ENCODE measurements at places on chromosomes 13 and 19.

GRCh38 chr13:22024381-22024994 lies 353.6 kb downstream of the FGF9 start:
- no peak for DNase-seq

DNA sequence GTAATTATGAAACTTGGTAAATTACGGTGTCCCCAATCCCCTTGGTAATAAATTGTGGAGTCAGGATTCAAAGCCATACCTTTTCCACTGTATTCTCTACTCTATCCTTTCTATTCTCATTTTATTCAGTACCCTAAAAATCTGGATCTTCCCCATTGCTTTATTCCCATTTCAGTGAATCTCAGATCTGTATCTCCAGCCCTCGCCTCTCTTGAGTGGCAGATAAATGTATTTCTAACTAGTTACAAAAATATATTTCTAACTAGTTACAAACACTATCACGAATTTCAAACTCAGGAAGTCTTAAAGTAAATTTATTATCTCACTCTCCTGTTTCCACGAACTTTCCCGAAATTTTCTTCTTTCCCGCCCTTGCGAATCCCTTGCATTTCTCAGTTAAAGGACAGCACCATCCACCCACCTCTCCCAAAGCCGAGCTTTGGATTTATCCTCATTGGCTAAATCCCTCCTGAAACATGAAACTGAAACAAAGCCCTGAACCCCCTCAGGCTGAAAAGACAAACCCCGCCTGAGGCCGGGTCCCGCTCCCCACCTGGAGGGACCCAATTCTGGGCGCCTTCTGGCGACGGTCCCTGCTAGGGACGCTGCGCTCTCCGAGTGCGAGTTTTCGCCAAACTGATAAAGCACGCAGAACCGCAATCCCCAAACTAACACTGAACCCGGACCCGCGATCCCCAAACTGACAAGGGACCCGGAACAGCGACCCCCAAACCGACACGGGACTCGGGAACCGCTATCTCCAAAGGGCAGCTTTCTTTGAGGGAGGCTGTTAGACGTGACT lies 164.3 kb upstream of the PABPC3 start:
- no peak for DNase-seq

- DNase-seq: no peak
Measured at GRCh38 chr13:44465318-44465717, 91.7 kb downstream of the SERP2 start.

GRCh38 chr13:85405316-85405897 lies 393.8 kb downstream of the SLITRK6 start:
- no peak for DNase-seq
